ENCODE measurements at places on chromosomes 16 and 17. TPM values are rescaled to one million over a fixed set of nuclear protein-coding genes. Genes with fewer than 3 reads are reported as not detected.

Gene OTOP3
- total RNA-seq: not detected

Gene CCL8
- not detected for total RNA-seq

Gene RTN4RL1
- 0.96 TPM for total RNA-seq

Gene C17orf100
- total RNA-seq: 0.31 TPM

Gene CA10
- total RNA-seq: not detected

Gene HEATR9
- not detected for total RNA-seq

Measured in myocyte (in vitro differentiated cells).